ENCODE measurements at places on chromosomes 4 and X. TPM values are rescaled to one million over a fixed set of nuclear protein-coding genes. Genes with fewer than 3 reads are reported as not detected.

MAGEA8 gene
- total RNA-seq, result not detected

GABRE gene
- 85.0 TPM for total RNA-seq

HPRT1 gene
- 20.2 TPM for total RNA-seq

TECRL gene
- total RNA-seq, result not detected

ART3 gene
- total RNA-seq, result 1.6 TPM

STATH gene
- total RNA-seq, result not detected

GAGE12J gene
- total RNA-seq, result not detected

ERCC6L gene
- 0.23 TPM for total RNA-seq

FAM241A gene
- total RNA-seq, result 2.6 TPM

CLDN34 gene
- 0.43 TPM for total RNA-seq

USP51 gene
- 1.9 TPM for total RNA-seq

JCHAIN gene
- 12.3 TPM for total RNA-seq

SSX5 gene
- total RNA-seq, result not detected

HPGD gene
- 37.2 TPM for total RNA-seq

TEC gene
- 3.8 TPM for total RNA-seq

GAGE12E gene
- not detected for total RNA-seq

AFM gene
- total RNA-seq, result 0.35 TPM

RHOXF2B gene
- total RNA-seq, result not detected

RASGEF1B gene
- total RNA-seq, result 24.7 TPM

HTR2C gene
- not detected for total RNA-seq

FAM9B gene
- total RNA-seq, result not detected

CXCL11 gene
- not detected for total RNA-seq

MED12 gene
- total RNA-seq, result 43.2 TPM

NIPAL1 gene
- 9.2 TPM for total RNA-seq
